ENCODE measurements at places on chromosomes 4 and X.

DNA sequence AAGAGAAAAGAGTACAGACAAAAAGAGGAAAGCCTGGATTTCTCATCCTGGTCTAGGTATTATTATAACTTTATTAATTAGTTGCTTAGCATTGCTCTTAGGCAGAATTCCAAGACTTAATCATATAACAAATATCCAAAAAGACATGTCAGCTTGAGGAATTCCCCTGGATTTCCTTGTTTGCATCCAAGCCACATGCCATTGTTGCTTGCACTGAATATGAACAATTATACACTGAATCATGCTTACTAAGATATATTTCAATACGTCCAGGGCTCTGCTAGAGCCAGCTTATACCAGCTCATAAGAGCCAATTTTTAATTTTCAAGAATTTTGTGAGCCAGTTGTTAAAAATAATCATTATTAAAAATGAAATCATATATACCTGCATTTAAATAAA is 5.5 kb upstream of the TLR10 start:
- no peak for DNase-seq

GRCh38 chr4:86592553-86593249 is 1.4 kb upstream of the PTPN13 start:
- no peak for DNase-seq

DNA sequence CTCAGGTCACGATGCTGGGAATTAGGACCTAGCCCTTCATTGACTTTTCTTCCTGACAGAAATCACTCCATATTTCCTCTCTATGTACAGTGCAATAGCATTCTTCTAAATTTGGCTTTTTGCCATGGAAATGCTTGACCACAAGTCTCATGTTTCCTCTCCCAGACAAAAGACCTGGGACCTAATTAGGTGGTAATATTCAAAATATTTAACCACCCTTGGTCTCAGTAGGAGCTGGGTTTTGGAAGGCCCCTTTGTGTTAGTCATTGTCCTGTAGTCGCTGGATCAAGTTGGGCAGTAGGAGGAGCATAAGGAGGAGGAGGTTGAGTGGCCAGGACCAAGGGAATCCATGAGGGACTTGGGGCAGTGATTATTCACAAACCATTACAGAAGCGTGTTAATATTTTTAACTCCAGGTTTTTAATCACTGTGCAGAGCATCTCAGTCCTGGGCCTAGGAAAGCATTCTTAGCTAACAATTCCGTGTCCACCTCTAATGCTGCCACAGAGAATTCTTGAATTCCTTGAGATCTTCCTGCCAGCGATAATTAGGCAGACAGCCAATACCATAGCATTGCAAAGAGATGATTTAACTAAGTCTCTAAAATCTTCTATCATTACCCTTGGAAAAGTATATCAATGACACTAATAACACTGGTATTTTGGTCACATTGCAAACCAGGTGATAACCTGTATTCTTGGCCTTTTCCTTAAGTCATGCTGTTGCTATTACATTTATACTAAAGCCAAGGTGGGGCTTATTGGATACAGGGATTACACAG is 25.0 kb upstream of the SHROOM4 start:
- no peak for DNase-seq

GRCh38 chr4:41216294-41217019 is 2.1 kb upstream of the APBB2 start:
- DNase-seq = no peak

DNA sequence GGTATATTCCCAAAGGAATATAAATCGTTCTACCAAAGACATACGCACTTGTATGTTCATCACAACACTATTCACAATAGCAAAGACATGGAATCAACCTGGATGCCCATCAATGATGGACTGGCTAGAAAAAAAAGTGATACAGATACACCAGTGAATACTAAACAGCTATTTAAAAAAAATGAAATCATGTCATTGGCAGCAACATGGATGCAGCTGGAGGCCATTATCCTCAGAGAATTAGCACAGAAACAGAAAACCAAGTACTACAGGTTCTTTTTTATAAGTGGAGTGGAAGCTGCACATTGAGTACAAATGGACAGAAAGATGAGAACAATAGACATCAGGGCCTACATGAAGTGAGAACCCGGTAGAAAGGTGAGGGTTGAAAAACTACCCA is 81.4 kb downstream of the ANTXR2 start:
- DNase-seq = no peak

- no peak for DNase-seq
These were observed 21.4 kb upstream of the PLCXD1 start for GRCh38 chrX:259692-260355.

- no peak for DNase-seq
These were observed 117.8 kb downstream of the SCD5 start for GRCh38 chr4:82680834-82681233.

DNA sequence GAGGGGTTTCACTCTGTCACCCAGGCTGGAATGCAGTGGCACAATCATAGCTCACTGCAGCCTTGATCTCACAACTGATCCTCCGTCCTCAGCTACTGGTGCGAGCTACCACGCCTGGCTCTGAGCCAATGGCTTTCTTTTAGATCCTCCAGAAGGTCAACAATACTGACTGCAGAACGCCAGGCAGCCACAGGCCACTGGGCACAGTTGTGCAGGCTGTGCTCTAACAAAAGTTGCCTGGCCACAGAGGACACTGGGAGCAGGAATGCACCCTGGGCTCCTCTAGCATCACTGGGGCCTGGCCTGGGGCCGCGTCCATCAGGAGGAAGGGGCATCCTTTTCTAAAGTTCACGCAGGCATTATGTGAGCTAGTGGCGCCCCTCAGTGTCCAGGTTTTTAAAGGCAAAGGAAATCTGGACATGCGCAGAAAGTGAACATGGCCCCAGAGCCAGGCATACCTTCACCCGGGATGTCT is 14.9 kb upstream of the PORCN start:
- DNase-seq = no peak

- DNase-seq = no peak
These were observed 88.8 kb downstream of the DRD5 start for GRCh38 chr4:9870165-9870790.

DNA sequence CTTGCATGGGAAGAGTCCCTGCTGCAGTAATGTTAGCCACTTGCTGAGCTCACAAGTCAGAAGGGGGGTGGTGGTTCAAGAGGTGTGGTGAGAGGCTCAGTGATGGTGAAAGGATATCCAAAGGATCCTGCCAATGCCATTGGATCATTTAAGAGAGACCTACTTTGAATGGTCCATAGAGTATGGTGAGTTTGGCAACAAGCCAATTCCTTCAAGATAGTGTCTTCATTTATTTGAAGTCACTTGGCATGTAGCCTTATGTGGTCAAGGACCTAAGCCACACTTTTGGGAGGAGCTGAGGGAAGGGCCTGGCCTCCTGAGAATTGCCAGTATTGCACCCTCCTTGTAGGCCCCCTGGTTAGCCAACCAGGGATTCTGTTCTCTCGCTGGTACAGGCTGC is 87.9 kb downstream of the TSPAN7 start:
- DNase-seq = no peak

- no peak for DNase-seq
These were observed 678.0 kb upstream of the INTU start for GRCh38 chr4:126954537-126955291.

Measured in stimulated activated CD8-positive, alpha-beta memory T cell treated with anti-CD3 and anti-CD28 coated beads, Interleukin-7, amount 100 ng/mL, for 1 hour (primary cell).